ENCODE measurements at places on chromosomes 12 and 14. TPM values are rescaled to one million over a fixed set of nuclear protein-coding genes. Genes with fewer than 3 reads are reported as not detected.

The RD3L gene
- not detected for polyA plus RNA-seq

The CD69 gene
- 8.8 TPM for polyA plus RNA-seq

- DNase-seq = no peak
These were observed 307.2 kb downstream of the ATP23 start for GRCh38 chr12:58248599-58248998.

DNA sequence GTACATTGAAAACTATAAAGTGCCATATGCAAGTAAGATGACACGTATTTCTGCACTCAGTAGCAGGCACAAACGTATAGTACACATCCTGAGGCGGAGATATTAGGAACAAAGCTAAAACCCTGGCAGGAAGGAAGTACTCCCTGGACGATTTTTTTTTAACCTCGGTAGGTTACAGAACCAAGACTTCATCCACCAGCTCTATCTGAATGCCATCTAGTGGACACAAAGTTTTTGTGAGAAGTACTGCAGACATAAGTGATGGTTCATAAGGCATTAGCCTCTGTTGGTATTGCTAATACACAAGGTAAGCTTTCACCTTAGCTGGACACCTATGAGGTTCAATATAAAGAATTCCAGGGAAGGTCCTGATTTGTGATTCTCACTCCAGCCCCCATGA lies 83.0 kb upstream of the CCDC196 start:
- no peak for DNase-seq

- DNase-seq = no peak
These were observed 458.3 kb downstream of the ETNK1 start for GRCh38 chr12:23083267-23083666.

- DNase-seq = no peak
These were observed 31.6 kb downstream of the ACACB start for GRCh38 chr12:109147954-109148353.

DNA sequence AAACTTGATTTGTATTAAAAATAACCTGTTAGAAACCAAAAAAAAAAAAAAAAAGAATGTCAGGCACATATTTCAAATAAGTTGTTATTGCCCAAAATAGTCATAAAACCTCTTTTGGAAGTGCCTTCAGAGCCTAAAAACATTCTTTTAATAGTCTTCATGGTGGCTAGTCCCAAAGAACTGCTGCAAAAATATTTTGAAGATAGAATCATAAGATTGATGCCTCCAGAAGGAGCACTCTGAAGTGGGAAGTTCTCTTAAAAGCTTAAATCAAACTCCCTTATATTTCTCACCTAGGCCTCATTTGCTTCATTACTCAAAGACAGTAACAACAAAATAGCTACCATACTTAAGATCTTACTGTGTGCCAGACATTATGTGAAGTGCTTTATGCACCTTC lies 27.2 kb upstream of the NT5DC3 start:
- DNase-seq = no peak

The RNASE3 gene
- polyA plus RNA-seq = 0.85 TPM

The EMC9 gene
- 17.9 TPM for polyA plus RNA-seq

The TMPRSS12 gene
- polyA plus RNA-seq = not detected

- no peak for DNase-seq
These were observed 58.0 kb upstream of the ELK3 start for GRCh38 chr12:96136161-96136560.

DNA sequence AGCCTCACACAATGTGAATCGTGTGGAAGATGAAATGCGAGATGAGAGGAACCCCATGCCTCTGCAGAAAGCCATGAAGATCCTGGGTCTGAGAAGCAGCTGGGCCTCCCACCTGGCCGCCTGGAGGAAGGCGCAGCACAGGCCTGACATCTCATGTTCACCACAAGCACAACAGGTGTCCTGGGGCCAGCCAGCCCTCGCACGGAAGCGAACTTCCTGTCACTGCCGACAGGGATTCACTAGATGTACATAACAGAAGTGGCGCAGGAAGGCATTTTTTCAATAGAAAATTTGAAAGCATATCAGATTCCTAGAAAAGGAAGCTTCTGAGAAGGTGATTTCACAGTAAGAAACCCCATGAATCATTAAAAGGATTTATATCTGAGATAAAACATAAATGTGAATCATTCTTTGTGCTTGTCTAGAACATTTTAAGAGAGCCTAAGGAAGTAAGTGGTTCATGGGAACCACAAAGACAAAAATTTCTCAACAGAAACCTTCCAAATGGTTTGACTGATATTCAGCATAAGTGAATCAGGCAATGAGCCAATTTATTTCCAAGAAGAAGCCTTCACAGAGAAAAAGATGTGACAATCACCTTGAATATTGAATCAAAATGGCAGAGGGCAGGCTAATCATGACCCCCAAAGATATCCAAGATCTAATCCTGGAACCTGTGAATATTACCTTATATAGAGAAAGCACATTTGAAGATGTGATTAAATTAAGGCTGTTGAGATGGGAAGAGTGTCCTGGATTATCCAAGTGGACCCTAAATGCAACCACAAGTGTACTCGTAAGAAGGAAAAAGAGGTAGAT lies 311.9 kb downstream of the DUSP6 start:
- DNase-seq = no peak

DNA sequence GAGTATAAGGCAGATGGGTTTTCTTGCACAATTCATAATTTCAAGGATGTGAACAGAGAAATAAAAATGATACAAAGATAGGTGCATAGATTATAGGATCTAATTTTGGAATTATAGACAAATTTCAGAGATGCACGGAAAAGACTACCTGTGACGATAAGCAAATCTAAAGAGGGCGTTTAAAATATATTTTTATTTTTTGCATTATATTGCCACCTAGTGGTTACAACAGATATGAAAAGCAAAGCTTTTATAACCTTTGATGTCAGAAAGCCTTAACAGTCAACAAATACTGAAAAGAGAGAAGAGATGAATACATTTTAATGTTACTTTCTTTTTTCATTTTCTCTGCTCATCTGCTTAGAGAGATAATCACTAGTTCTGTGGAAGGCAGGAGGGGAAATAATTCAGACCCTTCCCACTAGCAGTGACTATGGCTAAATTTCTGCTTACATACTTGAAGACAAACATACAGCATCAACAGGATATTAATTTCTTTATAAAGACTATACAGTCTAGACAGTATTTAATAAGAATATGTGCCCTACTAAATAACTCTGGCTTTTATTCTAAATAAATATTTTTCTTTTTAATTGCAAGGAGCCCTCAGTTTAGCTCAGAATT lies 46.3 kb downstream of the NTS start:
- no peak for DNase-seq

GRCh38 chr12:54723379-54724256 lies 75.5 kb upstream of the DCD start:
- no peak for DNase-seq

- no peak for DNase-seq
These were observed 88.4 kb downstream of the BORCS5 start for GRCh38 chr12:12445165-12445881.

The CRACR2A gene
- 1.5 TPM for polyA plus RNA-seq

GRCh38 chr12:69655616-69656340 lies 43.3 kb downstream of the BEST3 start:
- no peak for DNase-seq

DNA sequence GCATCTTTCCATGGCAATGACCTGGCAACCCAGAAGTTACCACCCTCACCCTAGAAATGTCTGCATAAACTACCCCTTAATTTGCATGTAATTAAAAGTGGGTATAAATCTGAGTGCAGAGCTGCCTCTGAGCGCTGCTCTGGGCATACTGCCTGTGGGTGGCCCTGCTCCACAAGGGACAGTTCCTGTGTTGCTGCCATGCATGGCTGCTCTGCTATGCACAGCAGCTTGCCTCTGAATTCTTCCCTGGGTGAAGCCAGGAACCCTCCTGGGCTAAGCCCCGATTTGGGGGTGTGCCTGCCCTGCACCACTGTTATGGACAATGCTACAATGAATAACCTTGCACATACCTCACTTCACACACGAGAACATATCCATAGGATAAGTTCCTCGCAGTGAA lies 35.7 kb upstream of the GPR132 start:
- DNase-seq = no peak

- DNase-seq = no peak
These were observed 71.7 kb upstream of the FERMT2 start for GRCh38 chr14:53022593-53022992.

The SRGAP1 gene
- polyA plus RNA-seq = 13.1 TPM

GRCh38 chr14:64202716-64203115 lies 91.5 kb downstream of the ESR2 start:
- no peak for DNase-seq

The MLF2 gene
- polyA plus RNA-seq = 194 TPM

DNA sequence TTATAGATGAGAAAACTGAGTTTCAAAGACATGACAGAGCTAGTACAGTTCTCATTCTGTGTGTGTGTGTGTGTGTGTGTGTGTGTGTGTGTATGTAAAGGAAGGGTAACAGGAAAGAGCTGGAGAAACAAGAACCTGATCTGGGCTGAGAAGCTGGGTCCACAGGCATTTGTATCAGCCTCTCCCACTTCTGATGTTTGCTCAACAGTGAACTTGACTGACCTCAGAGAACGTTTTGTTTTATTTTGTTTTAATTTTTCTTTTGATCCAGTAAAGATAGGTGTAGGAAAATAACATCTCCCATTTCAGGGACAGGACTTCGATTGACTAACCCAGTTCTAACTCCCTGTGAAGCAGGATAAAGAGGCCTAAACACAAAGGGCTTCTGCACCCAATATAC lies 85.4 kb downstream of the STXBP6 start:
- DNase-seq = no peak

GRCh38 chr12:10400829-10401228 lies 8.7 kb downstream of the KLRC4 start:
- DNase-seq = no peak

- no peak for DNase-seq
These were observed 48.7 kb upstream of the CDKN3 start for GRCh38 chr14:54348001-54348611.

The TMEM179 gene
- polyA plus RNA-seq = 1.8 TPM

The ENTPD5 gene
- polyA plus RNA-seq = 53.1 TPM

GRCh38 chr12:5038781-5039311 lies 4.8 kb upstream of the KCNA5 start:
- no peak for DNase-seq

- DNase-seq = no peak
These were observed 92.7 kb downstream of the DIP2B start for GRCh38 chr12:50597200-50598195.

The GTF2H3 gene
- 35.7 TPM for polyA plus RNA-seq

GRCh38 chr14:102952276-102952675 lies 29.8 kb downstream of the AMN start:
- DNase-seq = no peak

GRCh38 chr14:102699416-102700110 lies 77.7 kb upstream of the TRAF3 start:
- DNase-seq = no peak

- DNase-seq = no peak
These were observed 19.3 kb downstream of the CPSF6 start for GRCh38 chr12:69258655-69259054.

The BCL2L14 gene
- 0.78 TPM for polyA plus RNA-seq

DNA sequence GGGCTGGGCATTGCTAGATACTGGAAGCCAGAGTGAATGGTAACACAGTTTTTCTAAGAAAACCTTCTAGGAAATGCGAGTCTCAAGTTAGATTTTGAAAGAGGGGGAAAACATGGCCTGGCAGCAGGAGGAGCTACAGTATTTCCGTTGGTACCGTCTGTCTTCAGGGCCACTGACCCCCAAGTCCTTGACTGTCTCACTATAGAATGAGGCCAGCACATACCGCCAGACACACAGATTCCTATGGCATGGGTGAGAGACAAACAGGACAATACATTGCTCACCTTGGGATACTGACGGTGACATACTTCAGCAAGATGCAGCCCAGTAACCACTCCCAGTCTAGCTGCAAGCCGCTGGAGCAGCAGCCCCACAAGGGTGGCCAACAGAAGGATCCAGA lies 21.7 kb downstream of the SLC11A2 start:
- DNase-seq = no peak

The GLI1 gene
- polyA plus RNA-seq = 16.2 TPM

- no peak for DNase-seq
These were observed 288.0 kb upstream of the NPAS3 start for GRCh38 chr14:32650665-32651064.

- DNase-seq = no peak
These were observed 396.8 kb downstream of the RPS29 start for GRCh38 chr14:49189375-49189774.

- DNase-seq = no peak
These were observed 18.9 kb downstream of the SYNE3 start for GRCh38 chr14:95497561-95498011.

- DNase-seq = no peak
These were observed 65.3 kb upstream of the TRAF3 start for GRCh38 chr14:102711946-102712345.

The ISCA2 gene
- polyA plus RNA-seq = 37.2 TPM

- no peak for DNase-seq
These were observed 598 bp downstream of the RASSF9 start for GRCh38 chr12:85835426-85836196.

The GALNT9 gene
- polyA plus RNA-seq = 8.5 TPM

The APOLD1 gene
- 10.5 TPM for polyA plus RNA-seq

DNA sequence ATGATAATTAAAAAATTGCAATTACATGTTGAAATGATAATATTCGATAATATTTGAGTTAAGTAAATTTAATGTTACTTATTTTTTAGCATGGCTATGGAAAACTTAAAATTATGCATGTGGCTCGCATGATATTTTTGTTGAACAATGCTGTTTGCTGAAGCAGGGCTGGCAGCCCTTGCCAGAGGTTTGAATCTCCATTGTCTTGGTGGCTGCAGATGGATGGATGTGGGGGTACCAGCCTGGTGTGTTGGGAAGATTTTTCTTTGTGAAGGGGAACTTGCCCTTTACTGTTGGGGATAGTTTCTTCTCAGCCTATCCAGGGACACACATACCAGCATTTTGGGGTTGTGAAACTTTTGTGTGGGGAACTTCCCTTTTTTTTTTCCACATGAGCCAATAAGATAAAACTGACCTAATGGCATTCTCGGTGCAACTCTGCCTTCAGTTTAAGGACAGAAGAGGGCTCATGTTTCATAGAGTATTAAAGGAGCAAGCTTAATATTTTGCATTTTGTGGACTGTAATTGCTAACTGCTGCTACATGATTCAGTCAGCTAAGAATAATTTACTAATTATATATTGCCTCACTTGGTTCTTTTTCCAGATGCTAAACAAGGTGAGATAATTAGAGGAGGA lies 8.8 kb downstream of the RASSF3 start:
- DNase-seq = no peak

GRCh38 chr12:47085815-47086252 lies 6.1 kb upstream of the AMIGO2 start:
- no peak for DNase-seq

DNA sequence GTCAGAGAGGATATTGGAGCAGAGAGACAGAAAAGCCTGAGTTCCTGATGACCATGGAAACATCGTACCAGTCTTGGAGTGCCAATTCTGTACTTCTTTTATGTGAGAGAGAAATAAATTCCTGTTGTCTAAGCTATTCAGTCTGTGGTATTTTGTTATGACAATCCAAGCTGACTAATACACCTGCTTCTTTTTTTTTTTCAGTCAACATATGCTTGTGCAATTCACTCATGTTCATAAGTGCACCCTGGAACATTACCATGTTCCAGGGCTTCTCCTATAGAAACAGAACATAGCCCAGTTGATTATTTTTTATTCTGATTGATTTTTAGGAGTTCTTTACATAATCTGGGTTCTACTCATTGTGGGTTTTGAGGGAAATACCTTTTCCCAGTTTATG lies 1.7 kb upstream of the CHPT1 start:
- DNase-seq = no peak

The SAMD15 gene
- 10.4 TPM for polyA plus RNA-seq

The HPD gene
- polyA plus RNA-seq = 4.2 TPM

- DNase-seq = no peak
These were observed 50.2 kb downstream of the RAB35 start for GRCh38 chr12:120066341-120066740.
